Substantia nigra (tissue), 51 donors: ENCODE measurements at places on chromosomes 13 and 19.

- DNase-seq = peak; percentile 62
Measured at GRCh38 chr19:41144403-41144802, 30.2 kb downstream of the CYP2F1 start.

- DNase-seq = no peak
Measured at GRCh38 chr13:70619936-70620335, 511.7 kb upstream of the KLHL1 start.

GRCh38 chr19:2278459-2279158 is 3.4 kb downstream of the PEAK3 start:
- no peak for DNase-seq

DNA sequence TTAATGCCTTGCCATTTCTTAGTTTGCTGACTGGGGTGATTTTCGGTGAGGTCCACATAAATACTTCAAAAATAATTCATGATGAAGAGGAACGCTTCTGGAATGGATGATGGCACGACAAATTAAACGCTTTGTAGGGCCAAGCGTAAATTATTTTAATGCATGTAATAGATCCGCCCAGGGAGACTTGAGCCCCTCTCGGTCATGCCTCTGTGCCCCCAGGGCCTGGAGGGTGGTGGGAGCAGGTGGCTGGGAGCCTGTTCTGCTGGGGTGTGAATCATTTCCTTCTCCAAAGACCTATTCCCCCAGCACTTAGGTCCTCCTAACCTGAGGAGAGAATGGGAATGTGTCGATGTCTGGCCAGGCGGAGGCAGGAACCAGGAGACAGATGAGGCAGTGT is 350.6 kb downstream of the ZNF536 start:
- no peak for DNase-seq

DNA sequence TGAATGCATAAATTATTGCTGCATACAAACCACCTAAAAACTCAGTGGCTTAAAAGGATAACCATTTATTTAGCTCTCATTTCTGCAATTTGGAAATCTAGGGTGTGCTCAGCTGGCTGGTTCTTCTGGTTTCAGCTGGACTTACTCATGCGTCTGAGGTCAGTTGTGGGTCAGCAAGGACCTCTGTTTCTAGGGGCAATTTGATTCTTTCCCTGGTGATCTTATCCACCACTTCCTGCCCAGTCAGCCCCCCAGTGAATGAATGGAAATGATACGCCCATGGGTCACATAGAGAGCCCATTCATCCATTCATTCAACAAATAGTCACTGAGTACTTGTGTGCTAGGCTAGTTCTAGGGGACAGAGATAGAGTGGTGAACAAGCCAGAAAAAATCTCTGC is 9.9 kb downstream of the FXYD5 start:
- DNase-seq = no peak

DNA sequence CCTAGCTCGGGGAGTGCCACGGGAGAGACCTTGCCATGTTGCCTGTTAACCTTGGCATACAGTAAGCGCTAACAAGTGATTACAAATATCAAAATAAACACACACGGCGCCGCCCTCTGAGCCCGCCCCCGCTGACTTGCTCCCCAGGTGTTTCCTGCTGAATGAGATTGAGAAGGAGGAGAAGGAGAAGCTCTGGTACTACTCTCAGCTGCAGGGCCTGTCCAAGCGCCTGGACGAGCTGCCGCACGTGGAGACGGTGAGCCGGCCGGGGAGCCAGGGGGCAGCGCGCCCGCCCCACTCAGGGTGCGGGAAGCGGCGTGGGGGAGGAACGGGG is 5.0 kb downstream of the APC2 start:
- DNase-seq = no peak

- no peak for DNase-seq
Measured at GRCh38 chr19:51258165-51259160, 7.6 kb downstream of the SIGLECL1 start.

GRCh38 chr13:36880961-36881360 is 39.1 kb downstream of the SMAD9 start:
- no peak for DNase-seq

GRCh38 chr13:63542770-63543169 is 2127.1 kb upstream of the PCDH20 start:
- DNase-seq = no peak

DNA sequence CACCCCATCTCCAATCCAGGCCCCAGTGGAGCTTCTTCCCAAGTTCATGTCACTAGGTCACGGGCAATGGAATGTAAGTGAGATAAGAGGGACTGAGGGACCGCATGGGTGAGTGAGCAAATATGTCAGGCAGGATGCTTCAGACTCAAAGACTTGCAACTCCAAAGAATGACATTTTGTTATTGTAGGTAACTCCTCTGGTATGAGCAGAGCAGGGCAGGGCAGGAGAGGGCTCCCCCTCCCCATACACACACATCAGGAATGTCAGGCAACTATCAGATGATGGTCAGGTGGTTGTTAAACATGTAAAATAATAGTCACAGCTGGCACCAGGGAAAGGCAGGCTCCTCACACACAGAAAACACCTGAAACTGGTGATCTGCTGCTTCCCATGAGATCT is 10.6 kb downstream of the ERVV-2 start:
- no peak for DNase-seq

GRCh38 chr19:3684817-3685410 is 15.4 kb downstream of the PIP5K1C start:
- DNase-seq = no peak

DNA sequence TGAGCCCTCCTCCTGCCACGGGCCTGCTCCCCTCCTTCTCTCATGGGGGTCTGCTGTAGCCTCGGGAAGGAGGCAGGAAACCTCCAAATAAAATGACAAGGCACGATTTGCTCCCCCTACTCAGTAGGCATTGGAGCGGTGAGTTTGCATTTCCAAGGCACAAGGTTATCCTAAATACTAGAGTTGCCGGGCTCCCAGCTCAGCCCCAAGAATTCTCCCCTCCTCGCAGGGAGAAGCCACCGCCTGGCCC is 1.5 kb downstream of the CEBPA start:
- no peak for DNase-seq

- DNase-seq = no peak
Measured at GRCh38 chr13:20160306-20161274, at the start of gene GJA3. Gene GJA3 (minus strand): TSS chr13:20161052. CDS start chr13:20143288, 17,764 bp downstream.

DNA sequence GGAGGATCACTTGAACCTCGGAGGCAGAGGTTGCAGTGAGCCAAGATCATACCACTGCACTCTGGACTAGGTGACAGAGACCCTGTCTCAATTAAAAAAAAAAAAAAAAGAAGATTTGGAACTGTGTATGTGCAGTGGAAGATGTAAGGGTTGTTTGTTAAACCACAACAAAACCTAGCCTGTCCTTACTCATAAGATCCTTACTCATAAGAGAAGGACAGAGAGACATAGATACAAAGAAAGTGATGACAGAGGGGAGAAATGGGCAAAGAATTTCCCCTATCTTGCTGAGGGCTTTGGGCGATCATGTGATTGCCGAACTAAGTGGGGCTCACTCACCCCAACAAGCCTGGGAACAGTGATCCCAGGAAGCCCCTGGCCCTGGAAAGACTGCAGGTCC is 7.9 kb downstream of the ITPKC start:
- DNase-seq = no peak

DNA sequence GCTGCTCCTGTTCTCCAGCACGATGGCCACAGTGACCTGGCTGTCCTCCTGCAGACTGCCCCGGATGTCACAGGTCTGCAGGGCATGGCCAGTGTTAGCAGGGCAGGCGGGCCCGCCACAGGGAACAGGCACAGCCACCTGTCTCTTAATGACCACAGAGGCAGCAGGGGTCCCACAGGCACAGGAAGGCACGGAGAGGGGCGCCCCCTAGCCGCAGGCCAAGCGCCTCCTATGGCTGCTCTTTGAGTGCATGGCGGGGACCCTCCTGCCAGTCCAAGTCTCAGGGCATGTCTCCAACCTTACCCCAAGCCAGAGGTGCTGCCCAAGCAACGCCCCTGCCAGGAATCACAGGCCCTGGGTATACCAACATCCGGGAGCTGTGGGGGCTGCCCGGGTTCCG is 14.1 kb downstream of the IZUMO4 start:
- DNase-seq = no peak

DNA sequence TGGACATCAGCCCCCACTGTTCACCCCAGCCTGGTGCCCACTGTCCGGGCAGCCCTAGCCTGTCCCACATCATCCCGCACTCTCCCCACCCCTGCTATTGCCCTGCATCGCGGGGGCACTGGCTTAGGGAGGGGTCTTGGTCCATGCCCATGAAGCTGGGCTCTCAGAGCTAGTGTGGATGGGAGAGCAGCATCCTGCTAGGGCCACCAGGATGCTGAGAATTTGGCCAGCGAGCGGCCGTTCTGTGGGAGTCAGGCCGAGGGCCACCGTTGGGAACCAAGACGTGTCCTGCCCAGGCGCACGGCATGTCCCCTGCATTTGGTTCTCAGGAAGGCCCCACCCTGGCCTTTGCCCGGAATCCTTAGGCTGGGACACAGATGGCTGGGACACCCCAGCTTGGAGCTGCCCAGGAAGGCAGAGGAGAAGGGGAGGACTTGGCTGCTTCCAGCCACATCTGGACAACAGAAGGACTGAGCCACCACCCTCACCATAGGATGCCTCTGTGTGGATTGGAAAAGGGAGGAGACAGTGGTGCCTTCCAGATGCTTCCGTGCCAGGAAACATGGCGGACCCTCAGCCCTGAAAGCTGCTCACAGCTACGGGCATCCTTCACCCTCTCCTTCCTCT is 14.6 kb downstream of the ADGRE5 start:
- no peak for DNase-seq

- peak; percentile 32 for DNase-seq
Measured at GRCh38 chr19:53466726-53467484, 628 bp upstream of the ZNF813 start.

DNA sequence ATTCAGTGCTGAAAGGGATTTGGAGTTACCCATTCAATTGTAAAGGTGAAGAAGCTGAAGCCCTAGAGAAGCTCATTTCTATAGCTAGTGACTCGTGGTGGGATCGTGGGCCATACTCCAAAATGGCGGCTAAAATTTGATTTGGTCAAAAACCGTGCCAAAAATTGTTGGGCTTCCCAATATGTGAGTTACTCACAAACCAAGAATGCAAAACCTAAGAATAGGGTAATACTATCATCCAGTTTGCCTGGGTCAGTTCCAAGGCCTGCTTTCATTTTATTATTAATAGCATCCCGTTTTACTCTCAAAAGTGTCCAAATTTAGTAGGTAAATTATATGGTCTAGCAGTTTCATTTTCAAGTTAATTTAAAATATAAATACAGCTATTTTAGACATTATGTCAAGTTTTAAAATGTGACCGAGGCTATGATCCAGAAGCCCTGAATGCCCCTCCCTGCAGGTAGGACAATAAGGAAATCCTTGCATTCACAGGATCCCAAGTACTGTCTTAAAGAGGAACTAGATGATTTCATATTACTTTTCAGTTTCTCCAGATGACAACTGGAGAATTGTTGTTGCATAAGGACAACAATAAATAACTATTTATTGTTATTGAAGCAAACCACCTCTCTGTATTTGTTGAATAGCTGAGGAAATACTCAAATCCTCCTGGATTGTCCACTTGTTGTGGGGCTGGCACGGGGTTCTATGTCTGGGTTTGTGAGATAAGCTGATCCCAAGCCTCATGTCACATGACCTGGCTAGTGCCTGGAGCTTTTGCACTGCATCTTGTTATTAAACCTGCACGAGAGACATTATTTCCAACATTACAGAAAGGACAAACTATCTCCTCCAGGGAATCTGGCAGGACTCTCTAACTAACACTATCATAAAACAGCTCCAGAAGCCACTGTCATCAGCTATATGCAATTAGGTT is 11.6 kb upstream of the RAP2A start:
- DNase-seq = no peak

- no peak for DNase-seq
Measured at GRCh38 chr13:58712191-58712590, 1080.6 kb downstream of the PCDH17 start.

GRCh38 chr13:50794226-50794625 is 49.3 kb downstream of the DLEU7 start:
- no peak for DNase-seq
